ENCODE measurements at places on chromosomes 12 and 14. TPM values are rescaled to one million over a fixed set of nuclear protein-coding genes. Genes with fewer than 3 reads are reported as not detected.

- no peaks in the 10 kb centered on the region for H3K36me3 ChIP-seq
- DNase-seq, result no peak
- H3K4me3 ChIP-seq, result peak overlapping the region; percentile 62
- H3K27ac ChIP-seq, result peak overlapping the region; percentile 29
These were observed 14.7 kb upstream of the TBX3 start for GRCh38 chr12:114698566-114699163.

- no peaks in the 10 kb centered on the region for H3K36me3 ChIP-seq
- H3K4me1 ChIP-seq, result no peaks in the 10 kb centered on the region
These were observed 493.5 kb downstream of the NAV3 start for GRCh38 chr12:78324234-78324633.

- H3K4me1 ChIP-seq, result peaks cover 8% of the 10 kb centered on the region
- H3K36me3 ChIP-seq, result no peaks in the 10 kb centered on the region
- no peak for DNase-seq
- H3K27ac ChIP-seq, result no peak overlapping the region
- no peak overlapping the region for H3K4me3 ChIP-seq
These were observed 293.1 kb upstream of the FKBP4 start for GRCh38 chr12:2501464-2502191.

NELL2 gene
- total RNA-seq, result 6.1 TPM

DNA sequence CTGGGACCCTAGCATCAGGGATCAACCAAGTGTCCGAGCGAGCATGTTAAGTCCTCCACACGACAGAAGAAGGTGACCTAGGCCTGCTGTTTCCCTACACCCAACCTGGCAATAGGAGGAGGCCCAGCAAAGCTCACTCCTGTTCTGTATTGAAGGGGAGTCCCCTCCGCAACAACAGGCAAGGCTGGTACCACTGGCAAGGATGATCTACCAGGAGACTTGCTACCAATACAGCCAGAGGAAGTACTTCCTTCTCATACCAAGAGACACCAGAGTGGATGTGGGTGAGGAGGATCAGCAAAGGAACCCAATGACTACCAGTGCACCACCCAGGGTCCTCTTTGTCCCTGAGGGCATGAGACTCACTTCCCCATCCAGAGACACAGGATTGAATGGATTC is 4.9 kb downstream of the KLRC1 start:
- H3K36me3 ChIP-seq, result no peaks in the 10 kb centered on the region
- peak overlapping the region; percentile 59 for H3K27ac ChIP-seq
- H3K4me1 ChIP-seq, result no peaks in the 10 kb centered on the region
- H3K27me3 ChIP-seq, result no peaks in the 10 kb centered on the region
- no peak for DNase-seq

Data from progenitor cell of endocrine pancreas (in vitro differentiated cells).